ENCODE measurements at places on chromosomes 5 and 9.

GRCh38 chr5:61768692-61769281, 436.7 kb downstream of the ZSWIM6 start:
- no peak for DNase-seq

DNA sequence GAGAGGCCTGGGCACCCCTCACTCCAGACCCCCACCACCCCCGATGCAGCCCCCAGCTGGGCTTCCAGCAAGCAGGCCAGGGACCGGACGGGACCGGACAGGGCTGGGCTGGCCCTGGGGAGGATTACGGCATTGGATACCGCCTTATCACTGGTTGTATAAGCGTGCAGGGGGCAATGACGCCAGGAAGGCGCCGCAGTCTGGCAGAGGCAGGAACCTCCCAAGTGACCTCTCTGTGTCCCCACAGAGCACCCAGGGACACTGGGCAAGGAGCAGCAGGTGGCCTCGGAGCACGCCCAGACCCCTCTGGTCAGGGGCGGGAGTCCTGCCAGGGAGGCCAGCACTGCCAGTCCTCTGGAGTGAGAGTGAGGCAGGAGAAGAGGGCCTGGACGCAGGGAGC, 723 bp upstream of the LCN15 start:
- no peak for DNase-seq

GRCh38 chr9:69317081-69317480, 7.9 kb upstream of the ENTREP1 start:
- no peak for DNase-seq

DNA sequence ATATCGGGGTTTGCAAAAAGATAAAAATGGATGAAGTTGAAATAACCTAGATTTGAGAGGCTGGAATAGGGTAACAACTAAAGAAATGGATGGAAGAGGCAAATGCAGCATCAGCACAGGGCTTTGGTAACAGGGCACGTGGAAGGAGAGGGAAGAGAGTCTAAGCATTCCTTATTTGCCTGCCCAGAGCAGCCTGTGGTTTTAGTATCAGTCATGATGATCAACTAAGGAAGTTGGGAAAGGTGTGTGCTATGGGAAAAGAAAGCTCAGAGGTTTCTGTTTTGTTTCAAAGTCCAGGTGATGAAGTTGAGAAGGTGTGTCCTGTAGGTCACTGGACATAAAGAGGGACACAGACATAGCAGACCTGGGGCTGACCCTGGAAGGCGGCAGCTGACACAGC, 28.8 kb downstream of the GAS1 start:
- no peak for DNase-seq

GRCh38 chr5:90792725-90793124, 234.1 kb downstream of the ADGRV1 start:
- DNase-seq: no peak

DNA sequence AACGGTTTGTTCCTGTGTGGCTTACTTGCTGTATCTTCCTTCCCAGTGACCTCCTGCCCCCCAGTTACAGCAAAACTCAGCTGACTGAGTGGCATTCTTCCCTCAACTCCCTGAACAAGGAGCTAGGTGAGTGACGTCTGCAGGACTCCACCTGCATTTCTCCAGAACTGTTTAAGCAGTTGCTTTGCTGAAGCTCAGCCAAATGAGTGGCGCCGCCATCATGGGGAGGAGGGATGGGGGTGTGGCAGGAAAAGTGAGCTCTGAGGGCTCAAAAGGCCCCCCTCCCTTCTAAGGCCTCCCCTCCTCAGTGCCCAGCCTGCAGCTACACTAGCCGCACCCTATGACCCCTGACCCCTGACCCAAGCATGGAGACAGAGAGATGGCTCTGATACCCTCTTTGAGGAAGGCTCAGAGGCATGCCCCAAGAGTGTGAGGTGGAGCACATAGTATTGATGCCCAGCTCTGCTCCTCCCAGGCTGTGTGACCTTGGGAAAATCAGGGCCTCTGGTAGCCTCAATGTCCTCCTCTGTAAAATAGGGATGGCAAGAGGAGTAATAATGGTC, 12.7 kb downstream of the CCDC180 start:
- DNase-seq: no peak

Data from NCI-H774 (cell line).